ENCODE measurements at places on chromosomes 5 and 9.

GRCh38 chr5:68443091-68443490 lies 227.5 kb downstream of the PIK3R1 start:
- DNase-seq = no peak

GRCh38 chr9:98216391-98216790 lies 24.0 kb upstream of the CORO2A start:
- DNase-seq = no peak

- no peak for DNase-seq
These were observed 16.4 kb downstream of the IL4 start for GRCh38 chr5:132690156-132690555.

DNA sequence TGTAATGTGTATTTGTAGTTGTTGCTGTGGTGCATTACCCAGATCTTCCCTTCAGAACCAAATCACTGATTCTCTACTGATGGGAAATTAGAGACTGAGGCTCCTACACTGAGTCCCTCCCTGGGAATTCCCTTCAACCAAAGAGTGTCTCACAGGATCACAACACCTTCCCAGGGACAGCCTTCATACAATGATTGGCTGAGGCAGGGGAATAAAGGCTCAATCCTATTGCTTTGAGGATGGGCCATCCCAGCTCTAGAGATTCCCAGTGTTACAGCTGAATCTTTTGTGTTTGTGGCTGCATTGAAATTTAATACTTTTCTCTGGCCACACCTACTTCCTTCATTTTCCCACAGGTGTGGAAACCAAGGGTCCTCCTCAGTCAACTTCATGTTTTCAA lies 96.4 kb upstream of the ELL2 start:
- no peak for DNase-seq

- DNase-seq = no peak
These were observed 190.9 kb downstream of the FSTL4 start for GRCh38 chr5:133421394-133421793.

DNA sequence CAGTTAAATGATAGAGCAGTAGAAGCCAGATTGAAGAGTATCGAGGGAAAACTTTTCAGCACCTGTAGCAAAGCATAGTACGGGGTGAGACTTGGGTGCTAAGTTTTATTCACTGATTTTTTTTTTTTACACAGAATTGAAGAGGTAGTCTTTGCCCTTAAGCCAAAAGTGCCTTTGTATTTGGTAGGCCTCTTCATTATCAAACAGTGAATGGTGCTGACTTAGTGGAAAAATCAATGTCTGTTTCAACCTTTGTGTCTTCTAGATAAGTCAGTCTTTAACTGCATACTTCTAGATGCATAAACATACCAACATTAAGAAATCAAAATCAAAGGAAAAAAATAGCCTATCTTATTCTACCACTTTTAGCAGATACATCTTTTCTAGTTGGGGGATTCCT lies 13.7 kb downstream of the RNF14 start:
- no peak for DNase-seq

DNA sequence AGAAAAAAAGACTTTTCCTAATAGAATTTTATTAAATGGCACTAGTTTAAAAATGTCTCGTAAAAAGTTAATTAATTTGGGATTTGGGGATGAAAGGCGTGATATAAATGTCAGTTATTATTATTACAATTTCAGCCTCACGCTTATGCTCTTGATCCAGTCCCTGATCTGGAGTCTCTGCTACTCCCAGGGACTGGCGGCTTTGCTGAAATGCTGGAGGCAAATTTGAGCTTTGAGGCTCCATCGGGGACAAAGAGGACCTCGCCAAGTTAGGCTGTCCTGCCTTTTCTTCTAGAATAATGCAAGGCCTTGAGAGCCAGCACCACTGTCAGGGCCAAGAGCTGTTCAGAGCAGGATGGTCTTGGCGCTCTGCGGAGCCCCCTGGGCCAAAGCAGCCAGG lies 69.7 kb downstream of the ZNF618 start:
- no peak for DNase-seq

GRCh38 chr5:1285141-1285540 lies 9.7 kb downstream of the TERT start:
- DNase-seq = no peak

DNA sequence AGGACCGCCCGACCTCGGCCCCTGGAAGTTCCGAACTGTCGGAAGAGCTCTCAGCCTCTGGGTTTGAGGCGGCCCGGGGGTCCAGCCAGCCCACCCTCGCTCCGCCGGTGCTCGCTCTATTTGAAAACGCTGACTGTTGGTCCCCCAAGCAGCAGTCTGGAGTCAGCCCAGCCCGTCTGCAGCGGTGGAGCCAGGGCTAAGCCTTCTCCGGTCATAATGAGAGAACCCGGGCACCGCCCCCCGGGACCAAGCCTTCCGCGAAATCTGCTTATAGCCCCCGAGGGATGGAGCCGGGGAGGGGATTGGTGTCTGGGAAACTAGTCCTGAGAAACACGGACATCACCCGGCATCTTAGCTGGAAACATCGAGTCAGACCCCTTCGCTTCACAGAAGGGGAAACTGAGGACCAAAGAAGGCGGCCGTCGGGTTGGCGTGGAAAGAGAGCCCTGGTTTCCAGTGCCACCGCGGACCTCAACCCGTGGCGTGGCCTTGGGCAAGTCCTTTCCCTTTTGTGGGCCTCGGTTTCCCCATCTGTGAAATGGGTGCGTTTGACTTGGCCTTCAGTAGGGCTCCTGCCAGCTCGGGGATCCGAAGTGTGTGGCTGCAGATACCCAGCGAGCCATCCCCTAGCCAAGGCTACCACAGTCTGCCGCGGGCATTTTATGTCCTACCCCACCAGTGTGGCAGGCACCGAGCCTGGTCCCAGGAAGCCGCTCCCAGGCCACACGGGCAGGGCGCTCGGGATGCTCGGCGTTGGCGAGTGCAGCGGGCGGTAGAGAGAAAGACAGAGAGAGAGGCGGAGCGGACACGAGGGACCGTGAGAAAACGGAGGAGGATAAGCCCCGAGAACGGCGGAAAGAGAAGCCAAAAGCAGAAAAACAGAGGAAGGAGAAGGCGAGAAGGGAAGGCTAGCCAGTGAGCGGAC lies 857 bp downstream of the ADAM19 start:
- DNase-seq = no peak
